ENCODE measurements at places on chromosomes 11 and 22.

DNA sequence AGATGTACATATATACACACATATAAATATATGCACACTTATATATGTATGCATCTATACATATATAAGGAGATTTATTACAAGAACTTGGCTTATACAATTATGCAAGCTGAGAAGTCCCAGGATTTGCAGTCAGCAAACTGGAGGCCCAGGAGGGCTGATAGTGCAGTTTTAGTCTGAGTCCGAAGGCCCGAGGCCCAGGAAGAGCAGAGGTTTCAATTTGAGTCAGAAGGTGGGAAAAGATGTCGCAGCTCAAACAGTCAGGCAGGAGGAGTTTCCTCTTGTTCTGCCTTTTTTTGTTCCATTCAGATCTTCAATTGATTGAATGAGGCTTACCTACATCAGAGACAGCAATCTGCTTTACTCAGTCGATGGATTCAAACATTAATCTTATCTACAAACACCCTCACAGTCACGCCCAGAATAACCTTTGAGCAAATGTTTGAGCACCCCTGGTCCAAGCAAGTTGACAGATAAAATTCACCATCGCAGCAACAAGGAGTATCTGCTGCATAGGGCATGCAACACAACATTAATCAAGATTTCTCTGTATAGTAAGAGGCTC is 4.0 kb upstream of the SGSM1 start:
- no peak for DNase-seq

- no peak for DNase-seq
Measured at GRCh38 chr11:27718863-27719545, 18.7 kb upstream of the BDNF start.

- no peak for DNase-seq
Measured at GRCh38 chr11:115126092-115126491, 378.1 kb downstream of the CADM1 start.

- DNase-seq, result peak; percentile 69
Measured at GRCh38 chr22:19719050-19719482, 4.3 kb upstream of the GP1BB start.

DNA sequence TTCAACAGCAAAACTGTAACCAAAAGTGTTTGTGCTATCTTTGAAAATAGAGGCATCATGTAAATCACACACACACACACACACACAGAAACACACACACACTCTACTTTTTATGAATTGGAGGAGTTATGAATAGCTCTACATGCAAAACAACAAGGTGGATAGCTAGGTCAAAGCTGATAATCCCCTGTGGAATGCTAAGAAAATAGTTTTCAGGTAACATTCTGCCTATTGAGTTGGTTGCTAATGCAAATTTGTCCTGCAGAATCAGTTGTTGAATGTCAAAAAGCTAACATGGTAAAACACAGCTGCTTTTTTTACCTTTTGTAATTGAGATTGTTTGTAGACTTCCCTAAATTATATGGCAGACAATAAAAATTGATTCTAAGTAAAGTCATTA is 1658.4 kb upstream of the RAG2 start:
- DNase-seq, result no peak

DNA sequence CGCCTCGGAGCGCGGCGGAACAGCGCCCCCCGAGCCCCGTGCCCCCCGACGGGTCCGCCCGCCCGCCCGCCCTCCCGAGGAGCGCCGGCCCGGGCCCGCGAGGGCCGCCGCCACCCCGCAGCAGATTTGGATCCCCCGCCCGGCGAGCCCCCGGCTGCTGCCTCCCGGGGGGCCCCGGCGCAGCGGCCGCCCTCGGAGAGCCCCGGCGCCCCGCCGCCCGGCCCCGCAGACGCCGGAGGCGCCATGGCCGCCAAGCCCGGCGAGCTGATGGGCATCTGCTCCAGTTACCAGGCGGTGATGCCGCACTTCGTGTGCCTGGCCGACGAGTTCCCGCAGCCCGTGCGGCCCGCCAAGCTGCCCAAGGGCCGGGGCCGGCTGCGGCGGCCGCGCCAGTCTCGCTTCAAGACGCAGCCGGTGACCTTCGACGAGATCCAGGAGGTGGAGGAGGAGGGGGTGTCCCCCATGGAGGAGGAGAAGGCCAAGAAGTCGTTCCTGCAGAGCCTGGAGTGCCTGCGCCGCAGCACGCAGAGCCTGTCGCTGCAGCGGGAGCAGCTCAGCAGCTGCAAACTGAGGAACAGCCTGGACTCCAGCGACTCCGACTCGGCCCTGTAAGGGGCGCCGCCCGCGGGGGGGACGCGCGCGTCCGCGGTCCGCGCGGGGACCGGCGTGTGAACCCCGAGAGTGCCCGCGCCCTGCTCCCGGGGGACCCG is 380 bp downstream of the C11orf96 start:
- peak; percentile 33 for DNase-seq

- DNase-seq, result no peak
Measured at GRCh38 chr11:64916040-64916774, 802 bp downstream of the ATG2A start.

DNA sequence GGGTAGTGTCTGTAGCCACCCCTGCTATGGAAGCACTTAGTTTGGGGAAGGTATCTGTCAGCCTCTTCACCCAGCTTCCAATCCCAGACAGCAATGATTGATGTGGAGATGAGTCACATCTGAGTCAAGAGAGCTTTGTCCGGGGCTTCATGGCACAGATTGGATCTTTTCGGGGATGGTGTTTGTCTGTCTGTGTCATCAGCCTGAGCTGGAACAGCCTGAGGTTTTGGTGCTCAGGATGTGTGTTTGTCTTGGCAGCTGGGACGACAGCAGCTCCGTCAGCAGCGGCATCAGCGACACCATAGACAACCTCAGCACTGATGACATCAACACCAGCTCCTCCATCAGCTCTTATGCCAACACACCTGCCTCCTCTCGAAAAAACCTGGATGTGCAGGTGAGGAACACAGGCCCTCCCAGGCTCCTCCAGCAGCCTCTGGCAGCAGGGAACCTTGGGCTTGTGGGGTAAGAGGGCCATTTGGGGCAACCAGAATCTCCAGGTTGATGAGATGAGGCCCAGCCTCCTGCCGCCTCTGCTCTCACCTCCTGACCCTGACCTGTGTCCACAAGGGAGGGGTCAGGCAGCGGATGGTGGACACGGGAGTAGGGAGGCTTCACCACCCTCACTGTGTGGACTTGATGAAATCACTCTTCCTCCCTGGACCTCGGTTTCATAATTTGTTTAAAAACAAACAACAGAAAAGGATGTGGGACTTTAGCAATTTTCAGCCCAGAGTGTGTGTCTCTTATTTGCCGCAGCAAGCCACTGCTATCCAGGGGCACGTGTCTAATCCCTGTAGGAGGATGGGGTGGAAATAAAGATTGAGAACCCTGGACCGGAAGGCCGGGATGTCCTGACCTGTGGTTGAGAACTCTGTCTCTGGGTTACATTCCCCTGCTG is 124.3 kb downstream of the DBX1 start:
- no peak for DNase-seq

- no peak for DNase-seq
Measured at GRCh38 chr11:125951731-125952130, 5.9 kb downstream of the VSIG10L2 start.

DNA sequence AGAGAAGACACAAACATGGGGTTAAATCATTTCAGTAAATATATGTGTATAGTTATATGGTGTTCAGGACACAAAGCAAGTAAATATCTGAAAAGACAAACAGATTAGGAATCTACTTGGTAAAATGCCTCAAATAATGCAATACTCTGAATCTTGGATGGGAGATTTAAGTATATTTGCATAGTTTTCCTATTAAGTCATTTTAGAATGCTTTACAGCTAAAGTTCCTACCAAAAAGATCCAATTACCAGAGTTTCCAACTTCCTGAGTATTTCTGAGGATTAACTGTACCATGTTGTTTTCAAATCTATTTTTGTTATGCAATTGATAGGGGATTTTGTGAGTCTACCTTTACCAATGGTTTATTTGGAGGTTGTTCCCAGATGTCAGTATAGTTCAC is 424.4 kb upstream of the CCDC179 start:
- DNase-seq, result no peak

DNA sequence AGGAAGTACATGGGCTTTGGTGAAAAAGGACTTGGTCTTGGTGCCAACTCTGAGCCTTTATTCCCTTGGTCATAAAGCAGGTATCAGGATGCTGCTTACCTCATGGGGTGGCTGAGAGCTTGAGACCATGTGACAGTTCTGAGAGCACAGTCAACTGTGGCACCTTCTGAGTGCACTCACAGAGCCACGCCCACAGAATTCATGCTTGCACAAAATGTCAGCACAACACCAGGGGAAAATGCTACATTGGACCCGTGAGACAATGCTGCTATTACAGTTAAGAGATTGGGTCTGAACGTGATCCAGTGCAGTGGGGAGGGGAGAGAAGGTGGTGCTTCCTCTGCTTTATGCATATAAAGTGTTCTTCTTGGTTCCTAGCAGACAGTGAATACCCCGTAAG is 79.5 kb upstream of the SPON1 start:
- no peak for DNase-seq

DNA sequence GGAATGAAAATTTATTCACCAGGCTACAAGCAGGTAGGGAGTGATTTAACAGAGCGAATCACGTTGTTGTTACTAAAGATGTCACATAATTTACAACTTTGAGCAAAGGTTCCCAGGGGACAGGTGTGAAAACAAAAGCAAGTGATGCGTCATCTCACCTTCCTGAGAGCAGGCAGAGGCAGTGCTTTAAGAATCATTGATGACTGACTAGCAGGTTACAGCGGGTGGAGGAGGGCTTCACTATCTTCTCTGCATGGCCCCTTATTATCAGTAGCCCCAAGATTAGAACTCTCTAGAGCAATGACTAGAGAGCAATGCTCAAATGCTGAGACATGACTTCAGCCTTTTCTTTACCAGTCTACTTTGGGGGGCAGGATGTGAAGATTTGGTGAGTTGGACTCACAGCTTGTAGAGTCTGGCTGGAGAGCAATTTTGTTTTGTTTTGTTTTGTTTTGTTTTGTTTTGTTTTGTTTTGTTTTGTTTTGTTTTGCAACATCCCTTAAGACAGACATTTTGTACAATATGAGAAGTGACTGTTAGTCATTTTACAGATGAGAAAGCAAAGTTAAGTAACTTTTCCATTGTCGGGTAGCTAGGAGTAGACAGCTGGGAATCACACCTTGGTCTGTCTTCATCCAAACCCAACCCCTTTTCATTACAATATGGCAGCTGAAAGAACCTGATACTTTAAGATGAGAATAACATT is 84.8 kb downstream of the SLC1A2 start:
- DNase-seq, result no peak

GRCh38 chr22:40202225-40202944 is 24.7 kb downstream of the TNRC6B start:
- no peak for DNase-seq

GRCh38 chr11:126834149-126834548 is 166.4 kb downstream of the KIRREL3 start:
- DNase-seq, result no peak

DNA sequence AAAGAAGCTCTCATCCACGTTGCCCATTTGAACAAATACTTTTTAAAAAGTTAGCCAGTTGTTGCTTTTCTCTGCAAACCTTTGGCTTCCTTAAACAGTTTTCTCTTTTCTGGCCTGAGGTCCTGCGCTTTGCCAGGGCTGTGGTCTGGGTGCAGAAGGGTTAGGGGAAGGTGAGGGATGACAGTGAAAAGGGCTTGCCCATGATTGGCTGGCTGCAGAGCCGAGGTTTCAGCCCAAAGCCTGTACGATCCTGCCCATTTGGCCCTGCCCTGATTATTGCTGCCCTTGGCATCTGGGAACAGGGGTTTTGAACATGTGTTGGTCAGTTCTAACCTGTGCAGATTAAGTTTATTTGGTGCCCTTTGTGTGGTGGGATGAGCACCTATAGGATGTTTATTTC is 1.5 kb downstream of the INCENP start:
- DNase-seq, result no peak

DNA sequence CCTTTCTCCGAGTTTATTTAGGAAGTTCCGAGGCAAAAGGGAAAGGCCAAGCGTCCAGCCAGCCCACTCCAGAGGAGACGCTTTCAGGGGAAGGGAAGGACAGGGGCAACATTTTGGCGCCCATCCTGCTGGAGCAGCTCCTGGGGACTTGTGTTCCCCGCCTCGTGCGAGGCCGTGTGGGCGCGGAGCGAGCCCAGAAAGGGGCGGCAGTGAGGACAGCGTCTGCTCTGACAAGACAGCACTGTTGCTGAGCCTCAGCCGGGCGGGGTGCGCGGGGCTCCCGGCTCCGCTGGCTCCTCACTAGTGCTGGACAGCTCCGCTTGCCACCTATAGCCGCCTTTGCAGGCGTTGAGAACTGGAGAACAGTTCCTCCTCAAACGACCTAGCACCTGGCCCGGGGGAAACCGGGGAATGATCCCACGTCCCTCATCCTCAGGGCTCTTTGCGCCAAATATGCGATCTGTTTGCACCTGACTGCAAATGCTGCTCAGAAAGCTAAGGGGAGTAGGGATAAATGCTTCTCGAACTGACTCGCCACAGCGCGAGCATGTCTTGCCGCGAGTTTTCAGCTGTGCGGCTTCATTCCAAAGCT is 722 bp upstream of the GUCY1A2 start:
- peak; percentile 67 for DNase-seq

GRCh38 chr11:5065027-5065426 is 4.3 kb upstream of the OR52E1 start:
- no peak for DNase-seq

DNA sequence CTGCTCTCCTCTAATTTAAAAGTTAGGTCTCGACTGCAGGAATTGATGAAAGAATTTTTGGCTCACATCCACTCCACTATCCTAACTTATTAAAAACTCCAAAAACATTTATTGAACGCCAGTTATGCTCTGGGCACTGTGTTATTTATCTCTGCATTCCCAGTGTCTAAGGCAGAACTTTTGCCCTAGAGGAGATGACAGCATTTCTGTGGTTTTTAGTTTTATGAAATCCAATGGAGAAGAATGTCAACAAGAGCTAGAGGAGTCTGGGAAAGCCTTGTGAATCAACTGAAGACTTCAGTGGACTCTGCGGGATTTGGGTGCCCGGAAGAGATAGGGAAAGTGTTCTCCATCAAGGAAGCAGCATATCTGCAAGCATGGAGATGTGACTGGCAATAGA is 217.0 kb upstream of the PGR start:
- no peak for DNase-seq

DNA sequence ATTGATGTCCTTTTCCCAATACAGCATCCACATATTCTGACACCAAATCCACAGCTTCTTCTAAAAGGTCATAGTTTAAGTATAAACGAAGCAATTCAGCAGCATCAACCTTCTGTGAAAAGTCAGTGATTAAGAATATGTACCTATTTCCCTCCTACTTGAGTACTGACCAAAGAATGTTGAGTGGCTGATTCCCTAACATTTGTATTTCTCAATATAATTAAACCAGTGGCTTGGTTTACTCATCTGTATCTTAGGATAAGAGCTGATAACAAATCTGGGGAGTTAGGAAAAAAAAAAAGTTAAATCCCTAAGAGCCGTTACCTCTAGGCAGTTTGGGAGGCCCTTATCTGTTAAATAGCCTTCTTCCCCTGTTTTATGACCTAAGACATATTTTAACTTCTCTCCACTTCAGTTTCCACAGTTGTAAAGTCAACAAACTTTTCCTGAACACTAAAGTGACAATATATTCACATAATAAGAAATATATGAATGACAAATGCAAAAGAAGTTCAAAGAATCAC is 16.0 kb upstream of the FNBP4 start:
- DNase-seq, result no peak

DNA sequence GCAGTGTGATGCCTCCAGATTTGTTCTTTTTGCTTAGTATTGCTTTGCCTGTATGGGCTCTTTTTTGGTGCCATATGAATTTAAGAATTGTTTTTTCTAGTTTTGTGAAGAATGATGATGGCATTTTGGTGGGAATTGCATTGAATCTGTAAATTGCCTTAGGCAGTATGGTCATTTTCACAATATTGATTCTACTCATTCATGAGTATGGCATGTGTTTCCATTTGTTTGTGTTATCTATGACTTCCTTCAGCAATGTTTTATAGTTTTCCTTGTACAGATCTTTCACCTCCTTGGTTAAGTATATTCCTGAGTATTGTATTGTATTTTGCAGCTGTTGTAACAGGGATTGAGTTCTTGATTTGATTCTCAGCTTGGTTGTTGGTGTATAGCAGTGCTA is 18.3 kb upstream of the ZBED5 start:
- DNase-seq, result no peak

Data from head of caudate nucleus (tissue), 42 donors.